Type B pancreatic cell (in vitro differentiated cells): ENCODE measurements at places on chromosomes 1 and 21. TPM values are rescaled to one million over a fixed set of nuclear protein-coding genes. Genes with fewer than 3 reads are reported as not detected.
A peak's percentile ranks its signal among the peaks of the same experiment; 100 is the strongest.

CYP4A11 gene
- total RNA-seq, result not detected in 2 replicates

DYNLT5 gene
- 4.1 TPM in 1 of 2 replicates, not detected in the other for total RNA-seq

DNA sequence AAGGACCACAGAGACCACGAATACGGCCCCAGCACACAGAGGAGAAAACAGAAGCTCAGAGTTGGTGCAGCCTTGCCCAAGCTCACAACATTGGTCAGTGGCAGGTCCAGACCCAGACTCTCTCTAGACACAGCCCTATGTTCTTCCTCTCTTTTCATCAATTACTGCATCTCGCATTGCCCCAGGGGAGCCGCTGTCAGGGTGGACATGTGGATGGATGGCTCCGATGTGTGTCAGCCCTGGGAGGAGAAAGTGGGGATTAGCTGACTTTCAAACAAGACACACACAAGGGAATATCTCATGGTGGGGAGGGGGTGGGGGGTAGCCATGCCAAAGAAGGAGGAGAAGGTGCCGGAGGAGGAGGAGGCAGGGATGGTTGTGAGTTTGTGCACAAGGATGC lies 556.8 kb downstream of the NPHP4 start:
- peaks cover 58% of the 10 kb centered on the region for H3K27me3 ChIP-seq
- DNase-seq, result no peak
- peaks cover 9% of the 10 kb centered on the region for H3K4me1 ChIP-seq
- peaks cover 6% of the 10 kb centered on the region for H3K36me3 ChIP-seq
- no peak overlapping the region for H3K27ac ChIP-seq

- no peak overlapping the region for H3K4me3 ChIP-seq
- peaks cover 21% of the 10 kb centered on the region for H3K36me3 ChIP-seq
- no peaks in the 10 kb centered on the region for H3K27me3 ChIP-seq
- H3K4me1 ChIP-seq, result peaks cover 30% of the 10 kb centered on the region
- no peak overlapping the region for H3K27ac ChIP-seq
These were observed 268.0 kb downstream of the PTPRC start for GRCh38 chr1:198906739-198907422.

TAF13 gene
- total RNA-seq, result 30.0 and 37.8 TPM in 2 replicates

GRCh38 chr1:86289161-86289560 lies 107.0 kb downstream of the ODF2L start:
- no peak for DNase-seq
- H3K27me3 ChIP-seq, result no peaks in the 10 kb centered on the region
- no peaks in the 10 kb centered on the region for H3K36me3 ChIP-seq
- no peak overlapping the region for H3K27ac ChIP-seq
- no peaks in the 10 kb centered on the region for H3K4me1 ChIP-seq

DNA sequence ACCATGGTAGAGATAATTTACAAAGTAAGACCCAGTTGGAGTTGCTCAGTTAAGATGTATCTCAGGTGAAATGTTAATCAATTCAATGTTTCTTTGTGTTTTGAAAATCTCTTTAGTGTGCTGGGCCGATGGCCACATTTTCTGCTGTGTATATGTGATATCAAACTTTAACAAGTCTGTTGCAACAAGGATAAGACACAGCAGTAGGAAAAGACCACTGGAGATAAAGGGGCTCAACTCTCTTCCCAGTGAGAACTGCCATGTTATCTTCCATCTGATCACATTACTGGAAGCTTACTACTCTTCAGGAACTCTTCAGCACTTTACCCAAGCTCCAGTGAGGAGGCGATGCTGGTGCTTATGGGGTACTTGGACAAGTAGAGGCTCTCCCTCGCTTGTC lies 227.7 kb downstream of the NFIA start:
- no peak for DNase-seq
- H3K36me3 ChIP-seq, result peaks cover 18% of the 10 kb centered on the region
- H3K4me1 ChIP-seq, result no peaks in the 10 kb centered on the region
- H3K27me3 ChIP-seq, result no peaks in the 10 kb centered on the region
- H3K27ac ChIP-seq, result no peak overlapping the region

GRCh38 chr21:24829397-24829796 lies 777.9 kb downstream of the MRPL39 start:
- no peaks in the 10 kb centered on the region for H3K4me1 ChIP-seq
- no peak for DNase-seq
- no peaks in the 10 kb centered on the region for H3K36me3 ChIP-seq

GRCh38 chr1:229642970-229643369 lies 16.9 kb downstream of the URB2 start:
- peaks cover 7% of the 10 kb centered on the region for H3K36me3 ChIP-seq
- no peak for DNase-seq
- no peak overlapping the region for H3K27ac ChIP-seq
- no peaks in the 10 kb centered on the region for H3K4me1 ChIP-seq

DNA sequence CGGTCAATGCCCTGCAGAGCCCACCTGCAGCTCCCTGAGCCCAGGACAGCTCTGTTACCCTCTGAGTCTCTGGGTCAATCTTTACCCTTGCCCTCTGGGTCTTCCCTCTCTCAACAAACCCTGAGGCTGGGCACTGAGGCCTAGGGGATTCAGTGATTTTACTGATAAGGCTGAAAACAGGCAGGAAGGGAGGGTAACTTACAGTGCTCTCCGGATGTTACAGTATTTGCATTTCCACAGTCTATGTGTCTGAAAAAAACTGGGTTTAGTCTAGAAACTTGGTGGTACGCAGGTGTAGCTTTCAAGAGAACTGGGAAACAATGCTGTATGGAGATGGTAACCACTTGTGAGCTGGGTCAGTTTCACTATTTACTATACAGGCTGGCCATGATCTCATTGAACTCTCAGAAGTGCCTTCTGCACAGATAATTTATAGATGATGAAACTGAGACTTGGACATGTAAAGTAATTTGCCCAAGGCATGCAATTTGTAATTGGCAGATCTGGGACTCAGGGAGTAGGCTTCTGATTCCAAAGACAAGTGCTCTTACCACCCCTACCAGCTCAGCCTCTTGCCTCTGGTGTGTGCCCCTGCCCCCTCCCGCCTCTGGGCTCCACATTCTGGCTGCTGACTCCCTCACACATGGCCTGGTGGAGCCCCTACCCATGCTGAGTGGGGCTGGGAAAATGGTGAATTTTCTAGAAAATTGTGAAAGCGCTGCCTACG lies 48.8 kb downstream of the TENT5C start:
- H3K27me3 ChIP-seq, result peaks cover 9% of the 10 kb centered on the region
- no peak overlapping the region for H3K27ac ChIP-seq
- no peak overlapping the region for H3K4me3 ChIP-seq

DNA sequence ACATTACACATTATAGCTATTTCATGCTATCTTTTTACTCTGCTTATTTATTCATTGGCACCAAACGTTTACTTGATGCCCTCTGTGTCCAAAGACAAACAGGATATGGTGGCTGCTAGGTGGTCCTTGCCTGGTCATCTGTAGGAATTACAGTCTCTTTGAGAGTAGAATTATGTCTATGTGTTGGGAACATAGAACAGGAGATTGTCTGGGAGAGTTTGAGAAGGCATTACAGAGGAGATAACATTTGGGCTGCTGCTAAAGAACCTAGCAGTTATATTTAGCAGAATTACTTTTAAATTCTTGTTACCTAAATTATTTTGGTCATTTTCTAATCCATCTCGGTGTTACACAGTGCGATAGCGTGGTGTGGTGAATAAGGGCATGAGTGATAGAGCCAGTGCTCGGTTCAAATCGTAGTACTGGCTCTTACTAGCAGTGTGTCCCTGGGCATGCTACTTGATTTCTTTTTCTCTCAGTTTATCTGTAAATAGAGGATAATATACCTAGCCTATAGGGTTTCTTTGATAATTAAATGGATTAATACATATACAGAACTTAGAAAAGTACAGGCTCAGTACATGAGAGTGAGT lies 20.5 kb downstream of the RRP15 start:
- H3K4me1 ChIP-seq, result peaks cover 23% of the 10 kb centered on the region
- peaks cover 33% of the 10 kb centered on the region for H3K36me3 ChIP-seq
- H3K27ac ChIP-seq, result no peak overlapping the region
- no peak overlapping the region for H3K4me3 ChIP-seq
- H3K27me3 ChIP-seq, result no peaks in the 10 kb centered on the region
- DNase-seq, result no peak

DNA sequence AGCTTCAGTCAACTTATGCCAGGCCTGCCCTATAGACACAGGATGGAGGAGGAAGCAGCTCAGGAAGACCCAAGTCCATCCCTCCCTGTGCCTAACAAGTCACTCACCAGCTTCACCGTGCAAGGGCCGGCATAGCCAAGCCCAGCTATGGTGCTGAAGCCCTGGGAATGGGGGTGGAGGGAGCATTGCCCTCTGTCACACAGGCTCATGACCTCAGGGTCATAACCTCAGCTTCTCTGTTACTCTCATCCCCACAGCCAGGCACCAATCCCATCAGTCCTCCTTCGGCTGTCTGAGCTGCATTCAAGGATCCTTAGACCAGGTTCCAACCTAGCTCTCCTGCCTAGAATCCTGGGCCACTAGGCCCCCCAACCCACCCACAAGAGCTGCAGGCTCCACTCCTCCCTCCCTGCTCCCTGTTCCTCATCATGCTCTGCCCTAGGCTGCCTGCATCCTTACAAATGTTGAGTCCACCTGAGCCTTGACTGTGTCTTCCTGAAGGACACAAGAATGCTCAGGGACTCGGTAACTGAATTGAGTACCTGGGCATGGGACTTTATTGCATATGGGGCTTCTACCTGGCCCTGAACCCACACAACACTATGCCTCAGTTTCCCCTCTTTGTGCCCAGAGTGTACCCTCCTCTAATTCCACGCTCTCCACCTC lies 1.7 kb downstream of the CD244 start:
- no peaks in the 10 kb centered on the region for H3K4me1 ChIP-seq
- H3K27ac ChIP-seq, result no peak overlapping the region
- no peak for DNase-seq
- no peaks in the 10 kb centered on the region for H3K36me3 ChIP-seq
- H3K27me3 ChIP-seq, result no peaks in the 10 kb centered on the region
- H3K4me3 ChIP-seq, result no peak overlapping the region

GRCh38 chr1:179599623-179600249 lies 8.1 kb downstream of the TDRD5 start:
- H3K27ac ChIP-seq, result no peak overlapping the region
- no peak for DNase-seq
- no peaks in the 10 kb centered on the region for H3K36me3 ChIP-seq
- H3K27me3 ChIP-seq, result peaks cover 23% of the 10 kb centered on the region
- no peaks in the 10 kb centered on the region for H3K4me1 ChIP-seq

LORICRIN gene
- not detected in 2 replicates for total RNA-seq

- no peak for DNase-seq
- H3K36me3 ChIP-seq, result no peaks in the 10 kb centered on the region
- H3K4me3 ChIP-seq, result no peak overlapping the region
- peaks cover 13% of the 10 kb centered on the region for H3K4me1 ChIP-seq
- no peak overlapping the region for H3K27ac ChIP-seq
These were observed 18.3 kb upstream of the RNU1-4 start for GRCh38 chr1:16721871-16722641.

- no peaks in the 10 kb centered on the region for H3K4me1 ChIP-seq
- no peak overlapping the region for H3K27ac ChIP-seq
- H3K36me3 ChIP-seq, result no peaks in the 10 kb centered on the region
- no peak for DNase-seq
- no peak overlapping the region for H3K4me3 ChIP-seq
These were observed 28.2 kb upstream of the FCRL4 start for GRCh38 chr1:157626099-157626498.

GRCh38 chr1:85448358-85448757 lies 16.6 kb downstream of the DDAH1 start:
- H3K4me1 ChIP-seq, result peaks cover 19% of the 10 kb centered on the region
- H3K27me3 ChIP-seq, result no peaks in the 10 kb centered on the region
- peaks cover 4% of the 10 kb centered on the region for H3K36me3 ChIP-seq
- no peak overlapping the region for H3K4me3 ChIP-seq
- DNase-seq, result no peak

GRCh38 chr1:58734630-58735029 lies 34.8 kb upstream of the MYSM1 start:
- H3K27ac ChIP-seq, result no peak overlapping the region
- peaks cover under 1% of the 10 kb centered on the region for H3K4me1 ChIP-seq
- DNase-seq, result no peak
- no peak overlapping the region for H3K4me3 ChIP-seq

DNA sequence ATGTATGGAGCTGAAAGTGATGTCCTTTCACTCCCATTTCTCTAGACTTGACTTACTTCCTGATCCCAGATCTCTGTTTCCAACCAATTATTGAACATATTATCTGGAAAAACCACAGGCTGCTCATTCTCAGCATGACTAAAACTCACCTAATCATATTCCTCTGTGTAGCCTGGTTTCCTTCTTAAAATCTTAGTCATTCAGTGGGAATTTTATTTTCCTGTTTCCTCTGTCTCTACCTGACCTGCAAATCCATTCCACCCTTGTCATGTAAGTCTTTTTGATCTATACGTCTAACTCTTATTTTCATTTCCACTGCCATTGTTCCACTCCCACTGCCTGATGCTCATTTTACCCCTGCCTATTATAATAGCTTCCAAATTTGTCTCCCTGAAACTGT lies 67.9 kb upstream of the APOBEC4 start:
- no peaks in the 10 kb centered on the region for H3K36me3 ChIP-seq
- peaks cover 2% of the 10 kb centered on the region for H3K27me3 ChIP-seq

LCK gene
- total RNA-seq, result not detected in 2 replicates

ANGPTL3 gene
- total RNA-seq, result 2.2 and 2.6 TPM in 2 replicates

DNA sequence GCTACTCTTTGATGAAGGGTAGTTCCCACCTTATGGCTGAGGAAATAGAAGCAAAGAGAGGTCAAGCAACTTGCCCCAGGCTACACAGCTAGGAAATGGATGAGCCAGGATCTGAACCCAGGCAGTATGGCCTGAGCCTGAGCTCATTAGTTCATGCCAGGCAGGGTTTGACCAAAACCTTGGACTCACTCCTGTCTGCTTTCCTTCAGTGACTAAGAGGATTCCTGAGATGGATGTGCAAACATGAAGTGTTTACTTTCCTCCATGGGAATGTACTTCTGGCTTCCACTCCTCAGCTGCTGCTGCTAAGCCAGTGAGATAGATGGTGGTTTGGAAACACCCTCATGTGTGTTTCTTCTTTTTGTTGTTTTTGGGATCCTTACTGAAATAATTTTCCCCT lies 35.1 kb upstream of the ERRFI1 start:
- H3K4me3 ChIP-seq, result no peak overlapping the region
- H3K4me1 ChIP-seq, result peaks cover 18% of the 10 kb centered on the region
- peak overlapping the region; percentile 74 for H3K27ac ChIP-seq
- DNase-seq, result no peak
- no peaks in the 10 kb centered on the region for H3K27me3 ChIP-seq
- peaks cover 3% of the 10 kb centered on the region for H3K36me3 ChIP-seq
